ENCODE measurements at places on chromosomes 1 and 21.

DNA sequence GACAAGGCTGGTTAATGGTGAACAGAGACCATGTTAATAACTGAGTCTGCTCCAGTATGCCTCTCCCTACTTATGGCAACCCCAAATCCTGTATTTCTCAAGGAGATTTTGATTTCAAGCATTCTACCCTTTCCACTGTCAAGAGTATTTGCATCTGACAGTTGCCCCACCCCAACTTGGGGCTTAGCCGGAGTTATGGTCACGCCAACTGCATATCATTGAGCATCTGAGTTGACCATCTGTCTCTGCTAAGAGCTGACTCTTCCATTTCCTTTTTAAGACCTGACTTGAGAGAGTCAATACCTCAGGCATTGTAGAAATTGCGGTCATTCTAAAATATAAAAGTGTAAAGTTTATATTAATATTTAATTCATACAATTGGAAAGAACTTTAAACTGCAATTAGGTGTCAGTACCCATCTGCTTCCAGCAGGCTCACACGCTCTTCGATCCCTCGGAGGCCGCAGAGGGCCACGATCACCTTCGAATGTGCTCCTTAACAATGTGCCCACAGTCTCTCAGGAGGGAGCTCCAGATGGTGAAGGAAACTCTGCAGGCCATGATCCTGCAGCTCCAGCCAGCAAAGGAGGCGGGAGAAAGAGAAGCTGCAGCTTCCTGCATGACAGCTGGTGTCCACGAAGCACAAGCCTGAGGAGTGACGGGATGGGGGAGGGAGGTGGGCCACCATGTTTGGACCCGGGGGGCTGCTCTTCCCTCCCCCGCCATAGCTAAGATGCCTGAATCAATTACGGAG is 409.8 kb downstream of the DISC1 start:
- peak; percentile 95 for DNase-seq

GRCh38 chr1:2534687-2535441 is 4.8 kb upstream of the HES5 start:
- DNase-seq = no peak

- DNase-seq = no peak
Observed at GRCh38 chr1:41673378-41673777, 188.9 kb upstream of the EDN2 start.

- DNase-seq = peak; percentile 48
Observed at GRCh38 chr1:20732071-20732587, 374 bp downstream of the SH2D5 start.

- DNase-seq = no peak
Observed at GRCh38 chr1:205936311-205936710, 6.9 kb downstream of the SLC26A9 start.

GRCh38 chr1:57198912-57199311 is 224.9 kb downstream of the DAB1 start:
- no peak for DNase-seq

DNA sequence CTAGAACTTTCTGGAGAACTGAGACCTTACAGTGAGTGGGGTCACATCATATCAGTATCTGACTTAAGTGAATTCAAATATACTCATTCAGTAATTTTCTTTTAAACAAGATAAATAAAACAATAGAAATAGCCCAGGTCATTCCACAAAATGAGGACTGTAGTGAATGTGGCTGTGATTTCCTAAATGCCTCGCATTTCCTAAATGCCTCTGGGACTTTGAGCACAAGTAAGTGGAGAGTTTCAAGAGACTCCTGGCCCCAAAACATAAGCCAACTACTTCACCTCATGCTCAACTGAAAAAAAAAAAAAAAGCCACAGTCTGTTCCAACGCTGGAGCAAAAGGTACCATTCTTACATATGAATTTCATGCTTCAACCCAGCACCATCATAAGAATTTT is 81.5 kb downstream of the ZNF281 start:
- no peak for DNase-seq

- DNase-seq = no peak
Observed at GRCh38 chr1:156937883-156938282, 17.5 kb downstream of the LRRC71 start.

- DNase-seq = no peak
Observed at GRCh38 chr1:11797525-11798216, 8.1 kb downstream of the MTHFR start.

DNA sequence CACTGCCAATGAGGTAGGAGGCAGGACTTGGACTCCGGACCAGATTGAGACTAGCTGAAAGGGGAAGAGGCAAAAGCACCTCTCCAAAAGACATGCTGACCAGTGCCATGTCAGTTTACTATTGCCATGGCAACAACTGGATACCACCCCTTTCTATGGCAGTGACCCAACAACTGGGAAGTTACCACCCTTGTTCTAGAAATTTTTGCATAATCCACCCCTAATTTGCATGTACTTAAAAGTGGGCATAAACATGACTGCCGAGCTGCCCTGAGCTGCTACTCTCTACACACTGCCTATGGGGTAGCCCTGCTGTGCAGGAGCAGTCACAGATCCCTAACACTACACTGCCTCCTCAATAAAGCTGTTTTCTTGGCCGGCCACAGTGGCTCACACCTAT is 19.0 kb upstream of the SLC6A9 start:
- no peak for DNase-seq

- no peak for DNase-seq
Observed at GRCh38 chr1:119662034-119662437, 14.0 kb upstream of the ZNF697 start.

DNA sequence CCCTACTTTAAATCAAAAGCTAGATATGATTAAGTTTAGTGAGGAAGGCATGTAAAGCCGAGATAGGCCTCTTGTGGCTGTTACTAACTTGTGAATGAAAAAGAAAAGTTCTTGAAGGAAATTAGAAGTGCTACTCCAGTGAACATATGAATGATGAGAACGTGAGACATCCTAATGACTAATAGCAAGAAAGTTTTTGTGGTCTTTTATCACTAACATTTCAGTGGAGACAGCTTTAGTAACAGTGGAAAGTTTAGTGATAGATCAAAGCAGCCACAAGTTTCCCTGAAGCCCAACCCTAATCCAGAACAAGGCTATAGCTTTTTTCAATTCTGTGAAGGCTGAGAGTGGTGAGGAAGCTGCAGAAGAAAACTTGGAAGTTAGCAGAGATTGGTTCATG is 73.6 kb upstream of the LRRC8B start:
- no peak for DNase-seq

Measured in NCI-H524 (cell line).